Eye (tissue), 1 donor: ENCODE measurements at places on chromosomes 5 and 9.

DNA sequence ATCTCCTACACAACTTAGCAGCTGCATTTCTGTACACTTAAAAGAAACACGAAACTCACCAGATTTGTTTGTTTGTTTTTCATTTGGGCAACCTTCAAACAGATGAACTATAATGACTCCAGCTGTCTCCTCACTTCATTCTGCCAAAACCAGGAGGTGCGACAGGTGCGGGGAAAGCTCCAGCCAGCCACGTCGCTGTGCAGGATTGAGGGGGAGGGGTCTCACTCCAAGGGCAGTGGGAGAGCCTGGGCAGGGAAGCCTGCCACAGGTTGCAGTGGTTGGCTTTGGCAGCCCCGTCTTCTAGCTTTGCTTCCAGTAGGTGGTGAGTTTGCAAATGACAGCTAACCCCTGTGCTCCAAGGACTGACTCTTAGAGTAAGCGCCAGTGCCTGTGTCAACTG, 215.8 kb downstream of the CEMIP2 start:
- DNase-seq = peak; percentile 43

GRCh38 chr9:34267660-34268059, 61.4 kb downstream of the KIF24 start:
- DNase-seq = no peak

- peak; percentile 71 for DNase-seq
Measured at GRCh38 chr9:107491081-107492053, 1.8 kb upstream of the KLF4 start.

- DNase-seq = peak; percentile 33
Measured at GRCh38 chr5:15026011-15026893, 154.7 kb upstream of the ANKH start.

GRCh38 chr9:30010691-30011090, 2373.8 kb upstream of the ACO1 start:
- DNase-seq = no peak

DNA sequence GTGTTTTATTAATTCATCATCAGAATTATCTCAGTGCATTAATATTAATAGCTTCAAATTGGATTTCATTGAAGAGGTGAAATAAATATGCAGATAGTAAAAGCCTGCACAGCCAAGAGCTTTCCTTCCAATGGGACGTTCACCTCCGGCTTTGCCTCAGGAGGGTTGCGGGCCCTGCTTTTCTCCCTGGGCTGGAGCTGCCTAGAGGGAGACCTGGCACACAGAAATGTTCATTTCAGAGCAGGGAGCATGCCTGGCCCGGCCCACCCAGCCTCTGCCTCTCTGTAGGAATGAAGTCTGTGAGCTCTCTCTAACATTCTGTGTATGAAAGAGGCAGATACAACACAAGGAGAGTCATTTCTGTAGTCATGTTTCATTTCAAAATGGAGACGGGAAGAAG, 100.4 kb upstream of the IRX2 start:
- no peak for DNase-seq

DNA sequence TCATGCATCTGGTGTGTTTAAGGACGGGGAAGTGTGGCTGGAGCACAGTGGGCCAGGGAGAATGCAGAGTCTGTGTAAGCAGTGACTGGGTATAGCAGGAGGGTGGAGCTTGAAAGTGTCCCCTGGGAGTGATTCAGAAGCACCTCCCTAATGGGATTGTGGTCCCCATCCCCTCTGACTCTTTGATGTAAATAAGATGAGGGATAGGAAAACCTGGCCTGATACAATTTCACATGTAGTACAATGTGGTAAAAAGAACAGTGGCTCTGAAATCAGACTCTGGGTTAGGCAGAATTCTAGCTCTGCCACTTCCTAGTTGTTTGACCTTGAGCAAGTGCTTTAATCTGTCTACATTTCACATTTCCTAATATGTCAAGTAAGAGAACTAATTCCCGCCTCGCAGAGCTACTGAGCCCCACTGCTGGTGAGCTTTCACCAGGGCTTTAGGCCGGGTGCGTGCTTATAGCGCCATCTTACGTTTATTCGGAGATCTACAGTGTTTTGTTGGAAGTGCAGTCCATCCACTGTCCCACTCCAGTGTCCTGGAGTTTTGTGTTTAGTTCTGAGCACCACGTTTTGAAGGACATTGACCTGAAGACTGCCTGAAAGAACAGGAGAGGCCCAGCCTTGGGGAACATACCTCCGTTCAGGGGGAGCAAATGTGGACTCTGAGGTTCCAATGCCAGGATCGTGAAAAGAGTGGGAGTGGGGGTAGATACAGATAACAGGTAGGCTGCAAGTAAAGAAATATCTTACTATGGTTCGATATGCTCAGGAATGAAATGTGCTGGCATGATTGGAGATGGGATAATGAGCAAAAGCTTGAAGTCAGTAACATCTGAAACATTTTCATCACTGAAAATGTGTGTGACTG, 51.2 kb upstream of the TESK1 start:
- peak; percentile 90 for DNase-seq

DNA sequence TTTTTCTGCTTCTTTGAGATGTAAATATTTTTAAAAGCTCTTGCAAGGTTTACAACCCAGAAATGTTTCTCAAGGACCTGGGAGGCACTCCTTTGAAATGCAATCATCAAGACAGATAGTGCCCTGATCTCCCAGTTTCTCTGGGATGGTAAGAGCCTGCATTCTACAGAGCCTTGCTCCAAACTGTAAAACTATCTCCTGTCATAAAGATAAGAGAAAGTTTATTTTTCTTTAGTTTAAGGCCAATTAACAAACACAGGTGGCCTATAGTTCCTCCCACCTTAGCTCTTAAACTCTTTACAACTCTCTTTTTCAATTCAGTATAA, 1231.1 kb upstream of the NUDT12 start:
- no peak for DNase-seq

- no peak for DNase-seq
Measured at GRCh38 chr9:113632776-113633590, 169.5 kb downstream of the RGS3 start.

DNA sequence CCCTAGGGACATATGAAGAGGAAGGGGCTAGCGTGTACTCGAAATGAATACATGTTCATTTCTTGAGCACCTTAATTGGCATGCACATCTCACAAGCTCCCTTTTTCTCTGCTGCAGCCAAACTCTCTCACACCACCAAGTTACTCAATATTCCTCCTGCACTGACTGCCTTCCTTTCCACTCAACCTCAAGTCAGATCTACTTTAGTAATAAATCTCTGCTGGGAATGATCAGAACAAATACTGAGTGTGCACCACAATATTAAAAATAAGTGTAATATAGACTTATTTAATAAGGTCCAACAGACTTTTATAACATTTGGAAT, 995.8 kb upstream of the WWC1 start:
- no peak for DNase-seq

DNA sequence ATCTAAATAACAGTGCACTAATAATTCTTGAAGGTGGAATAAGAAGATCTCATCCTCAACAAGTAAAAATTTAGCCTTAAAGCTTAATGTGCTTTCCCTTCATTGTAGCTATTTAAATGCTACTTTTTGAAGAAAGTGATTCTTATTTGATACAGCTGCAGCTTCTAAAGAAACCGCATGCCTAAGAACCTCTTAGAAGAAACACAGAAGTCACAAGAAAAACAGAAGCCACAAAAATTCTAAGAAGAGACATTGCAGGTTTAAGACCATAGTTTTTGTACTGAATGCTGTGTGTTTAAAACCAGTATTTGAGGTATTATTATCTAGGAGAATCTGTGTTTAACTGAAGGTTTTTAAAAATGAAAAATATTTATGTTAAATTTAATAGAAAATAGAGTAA, 68.3 kb downstream of the PPIP5K2 start:
- no peak for DNase-seq

DNA sequence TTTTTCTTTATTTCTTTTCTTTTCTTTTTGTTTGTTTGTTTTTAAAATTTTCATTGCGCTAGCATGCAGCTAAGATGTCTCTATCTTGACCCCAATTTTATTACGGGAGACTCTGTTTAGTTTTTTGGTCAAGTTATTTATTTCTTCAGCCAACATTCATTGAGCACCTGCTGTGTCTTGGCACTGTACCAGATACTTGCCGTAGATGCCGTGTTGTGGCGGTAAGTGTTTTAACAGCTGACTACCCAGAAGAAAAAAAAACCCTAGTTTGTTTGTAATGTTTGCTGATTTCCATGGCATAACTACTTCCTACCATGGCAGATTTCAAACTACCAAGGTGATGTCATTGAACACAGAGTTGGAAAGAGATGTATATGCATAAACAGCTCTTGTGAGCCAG, 65.0 kb downstream of the UGCG start:
- no peak for DNase-seq

- no peak for DNase-seq
Measured at GRCh38 chr9:127424676-127424999, 456 bp downstream of the ZNF79 start.

DNA sequence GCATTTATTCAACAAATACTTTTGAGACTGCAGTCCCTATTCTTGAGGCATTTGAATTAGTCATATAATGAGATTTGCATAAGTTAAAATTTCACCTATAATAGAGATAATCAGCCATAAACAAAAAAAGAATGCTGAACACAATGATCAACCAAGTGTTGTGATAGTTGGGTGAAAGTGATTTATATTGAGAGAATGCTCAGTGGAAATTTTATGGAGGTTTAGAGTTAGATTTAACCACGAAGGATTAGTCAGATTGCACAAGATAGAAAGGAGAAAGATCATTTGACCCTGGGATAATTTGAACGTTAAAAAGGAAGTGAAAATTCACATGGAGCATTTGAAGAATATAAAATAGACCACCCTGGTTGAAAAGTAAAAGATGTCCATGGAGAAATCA, 356.2 kb downstream of the NPR3 start:
- DNase-seq = no peak
